ENCODE measurements at places on chromosomes 3 and 15.

GRCh38 chr15:90813796-90814190, 54.6 kb upstream of the FURIN start:
- DNase-seq = no peak

- DNase-seq = no peak
Observed at GRCh38 chr15:98069256-98069655, 108.8 kb downstream of the ARRDC4 start.

DNA sequence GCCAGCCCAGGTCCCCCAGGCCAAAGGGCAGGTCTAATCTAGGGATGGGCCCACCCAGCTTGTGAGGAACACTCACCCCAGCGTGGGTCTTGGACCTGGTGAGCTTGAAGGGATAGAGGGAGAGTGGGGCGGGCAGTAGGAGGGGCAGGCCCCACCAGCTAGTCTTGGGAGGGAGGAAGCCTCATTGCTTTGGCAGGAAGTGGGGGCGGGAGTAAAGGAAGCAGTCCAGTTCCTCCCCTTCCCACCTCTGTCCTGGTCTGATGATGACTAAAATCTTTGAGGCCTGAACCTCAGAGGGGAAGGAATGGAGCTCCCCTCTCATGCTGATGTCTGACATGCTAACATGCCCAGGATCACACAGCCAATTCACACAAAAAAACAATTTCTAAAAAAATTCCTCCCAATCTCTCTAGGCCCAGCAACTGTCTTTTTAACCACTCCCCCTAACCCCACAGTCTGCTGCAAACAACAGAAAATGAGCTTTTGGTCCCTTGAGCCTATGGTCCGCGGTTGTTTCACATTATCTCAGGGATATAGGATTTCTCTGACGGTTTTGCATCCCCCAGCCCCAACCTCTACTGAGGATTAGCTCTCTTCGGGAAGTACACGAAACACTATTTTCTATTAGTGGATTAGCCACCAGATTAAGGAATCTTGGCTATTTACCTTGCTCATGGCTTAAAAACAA, 30.7 kb upstream of the DUSP7 start:
- DNase-seq = no peak

DNA sequence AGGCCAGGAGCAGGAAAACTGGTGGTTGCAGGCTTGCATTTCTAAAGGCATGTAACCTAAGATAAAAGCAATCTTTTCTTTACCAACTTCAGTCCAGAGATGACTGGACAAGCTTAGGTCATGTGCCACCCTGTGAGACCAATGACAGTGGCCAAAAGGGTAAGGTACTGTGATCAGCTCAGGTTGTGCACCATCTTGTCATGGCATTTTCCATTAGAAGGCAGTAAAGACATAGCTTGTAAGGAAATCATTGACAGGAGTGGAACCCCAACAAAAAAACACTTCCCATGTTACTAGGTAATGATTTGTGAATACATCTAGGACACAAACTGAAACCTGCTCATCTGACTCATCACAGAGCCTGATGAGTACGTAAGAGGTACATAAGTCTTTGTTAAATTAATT, 35.2 kb downstream of the SSR3 start:
- DNase-seq = no peak

- DNase-seq = no peak
Observed at GRCh38 chr15:91947293-91947679, 93.8 kb downstream of the SLCO3A1 start.

DNA sequence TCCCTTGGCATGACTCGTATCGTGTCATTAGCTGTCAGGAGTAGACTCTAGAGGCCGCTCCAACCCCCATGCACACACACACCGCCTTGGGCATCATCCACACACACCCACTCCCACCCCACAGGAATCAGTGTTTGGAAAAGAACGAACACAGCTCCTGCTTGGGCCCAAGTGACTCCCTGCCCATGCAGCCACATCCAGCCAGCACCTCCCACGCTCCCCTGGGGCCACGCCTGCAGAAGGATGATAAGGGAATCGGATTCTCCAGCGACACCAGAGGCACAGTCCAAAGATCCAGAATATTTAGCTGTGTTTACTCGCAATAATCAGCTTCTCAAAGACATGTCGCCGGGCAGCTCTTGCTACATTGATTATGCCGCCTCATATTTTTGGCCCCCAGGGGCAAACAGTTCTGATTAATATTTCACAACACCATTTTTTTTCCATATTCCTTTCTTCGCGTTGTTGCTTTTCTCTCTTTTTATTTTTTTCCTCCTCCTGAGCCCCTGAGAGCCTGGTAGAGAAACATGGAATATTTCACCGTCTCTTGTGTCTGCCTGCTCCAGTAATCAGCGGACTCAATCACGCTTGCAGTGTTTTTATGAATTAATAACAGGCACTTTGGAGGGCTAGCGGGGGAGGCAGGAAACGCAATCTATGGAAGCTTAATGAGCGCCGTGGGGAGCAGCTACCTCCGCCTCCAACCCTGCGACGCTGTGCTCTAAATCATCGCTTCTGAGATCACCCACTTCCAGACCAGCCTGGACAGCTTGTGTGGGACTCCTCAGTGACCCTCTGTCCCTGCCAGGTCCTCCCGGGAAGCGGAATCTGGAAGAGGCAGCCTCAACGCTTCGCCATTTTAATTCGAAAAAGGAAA, 221.4 kb downstream of the TLE3 start:
- no peak for DNase-seq

- DNase-seq = no peak
Observed at GRCh38 chr3:188164248-188164687, 10.3 kb downstream of the LPP start.

GRCh38 chr3:77939726-77940125, 899.8 kb downstream of the ROBO2 start:
- no peak for DNase-seq

DNA sequence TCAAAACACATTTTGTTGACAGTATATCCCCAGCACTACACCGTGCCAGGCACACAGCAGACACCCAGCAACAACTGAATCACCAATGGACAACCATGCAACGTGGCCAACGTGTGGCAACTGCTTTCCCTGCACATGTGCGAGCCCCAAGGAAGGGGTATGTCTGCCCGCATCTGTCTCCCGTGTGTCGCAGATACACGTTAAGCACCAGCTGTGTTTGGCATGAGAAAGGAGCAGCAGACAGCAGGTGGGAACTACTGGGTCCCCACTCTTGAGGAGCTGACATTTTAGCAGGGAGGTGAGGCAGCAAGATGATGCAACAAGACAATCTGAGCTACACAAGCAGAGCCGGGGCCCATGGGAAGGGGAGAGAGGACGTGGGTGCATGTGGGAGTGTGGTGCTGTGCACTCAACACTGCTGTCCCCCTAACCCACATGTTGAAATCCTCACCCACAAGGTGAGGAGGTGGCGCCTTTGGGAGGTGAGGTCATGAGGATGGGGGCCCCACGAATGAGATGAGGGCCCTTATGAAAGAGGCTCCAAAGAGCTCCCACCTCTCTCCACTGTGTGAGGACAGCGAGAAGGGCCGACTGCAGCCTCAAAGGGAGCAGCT, 56.2 kb downstream of the ROPN1B start:
- DNase-seq = no peak

GRCh38 chr3:14113965-14114635, 10.6 kb downstream of the CHCHD4 start:
- no peak for DNase-seq

GRCh38 chr3:98592345-98592935, 971 bp downstream of the CPOX start:
- DNase-seq = no peak

DNA sequence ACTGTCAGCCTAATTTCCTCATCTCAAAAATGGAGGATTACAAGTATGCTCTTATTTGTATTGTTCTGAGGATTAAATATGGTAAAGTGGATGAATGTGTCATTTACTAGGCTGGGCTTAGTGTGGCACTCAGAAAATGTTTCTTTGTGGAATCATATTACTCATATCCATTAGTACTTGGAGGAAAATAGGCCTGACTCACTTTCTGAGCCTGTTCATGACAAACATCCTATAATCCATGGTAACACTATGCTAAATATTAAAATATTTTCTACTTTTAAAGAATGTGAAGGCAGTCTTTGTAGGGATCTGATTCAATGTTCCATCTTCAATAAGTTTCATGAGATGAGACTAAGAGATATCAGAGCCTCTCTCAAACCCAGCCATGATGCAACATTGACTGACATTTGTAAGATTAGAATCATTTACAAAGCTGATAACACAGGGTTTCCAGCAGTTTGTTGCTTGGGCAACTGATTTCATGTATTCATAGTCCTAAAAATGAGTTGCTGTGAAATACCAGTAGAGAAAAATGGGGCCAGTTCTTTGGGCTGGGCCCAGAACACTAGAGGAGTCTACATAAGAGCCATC, 1048.5 kb downstream of the NTRK3 start:
- DNase-seq = no peak

DNA sequence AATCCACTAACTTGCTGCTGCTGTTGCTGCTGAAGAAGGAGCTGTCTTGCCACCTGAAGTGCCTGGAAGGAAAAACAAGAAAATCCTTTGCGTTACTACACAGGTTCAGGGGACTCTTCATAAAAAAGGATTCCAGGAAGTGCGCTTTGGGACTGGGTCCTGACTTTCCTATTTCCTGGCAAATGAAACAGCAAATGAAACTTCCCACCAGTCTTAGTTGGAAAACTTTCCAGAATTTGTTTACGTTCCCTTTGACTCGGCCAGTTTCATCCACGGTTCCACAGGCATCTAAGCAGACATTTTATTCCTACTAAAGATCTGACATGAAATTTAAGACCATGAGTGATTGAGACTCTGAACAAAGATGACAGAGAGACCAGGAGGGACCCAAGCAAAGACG, 471.0 kb downstream of the FOXP1 start:
- no peak for DNase-seq

GRCh38 chr3:102510663-102511062, 75.8 kb downstream of the ZPLD1 start:
- no peak for DNase-seq

GRCh38 chr15:80611543-80612080, 83.5 kb upstream of the ABHD17C start:
- DNase-seq = no peak

DNA sequence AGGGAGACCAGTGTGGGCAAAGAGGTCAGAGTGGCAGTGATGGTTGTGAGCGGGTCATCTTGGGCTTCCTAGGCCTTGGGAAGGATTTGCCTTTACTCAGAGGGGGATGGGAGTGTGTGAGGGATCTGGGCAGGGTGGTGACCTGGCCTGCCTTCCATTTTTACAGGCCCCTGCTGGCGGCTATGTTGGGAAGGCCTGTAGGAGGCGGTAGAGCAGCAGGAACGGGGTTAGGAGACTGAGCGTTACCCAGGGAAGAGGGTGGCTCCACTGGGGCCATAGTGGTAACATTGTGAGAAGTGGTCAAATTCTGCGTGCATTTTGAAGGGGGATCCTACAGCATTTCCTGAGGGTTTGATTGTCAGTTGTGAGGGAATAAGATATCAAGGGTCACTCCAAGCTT, 307.3 kb upstream of the CTDSPL start:
- DNase-seq = no peak

DNA sequence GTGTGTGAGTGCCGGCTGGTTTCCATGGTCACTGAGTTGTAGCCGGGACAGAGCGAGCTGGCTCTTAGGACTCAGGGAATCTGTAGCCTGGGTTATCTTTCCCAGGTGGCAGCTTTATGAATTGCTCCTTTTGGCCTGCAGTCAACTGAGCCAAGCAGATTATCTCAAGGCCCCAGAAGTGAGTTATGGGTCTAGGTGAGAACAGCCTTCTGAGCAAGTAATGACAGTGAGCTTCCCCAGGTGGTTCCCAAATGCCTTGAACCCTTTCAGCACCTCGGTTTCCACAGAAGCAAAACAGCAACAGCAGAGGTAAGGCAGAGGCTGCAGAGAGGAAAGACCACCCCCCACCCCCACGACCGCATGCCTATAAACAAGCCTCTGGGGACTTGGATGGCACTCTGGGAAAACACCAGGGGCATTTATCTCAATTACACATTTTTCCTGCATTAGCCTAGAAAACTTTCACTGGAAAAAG, 56.7 kb upstream of the DGKG start:
- DNase-seq = no peak

DNA sequence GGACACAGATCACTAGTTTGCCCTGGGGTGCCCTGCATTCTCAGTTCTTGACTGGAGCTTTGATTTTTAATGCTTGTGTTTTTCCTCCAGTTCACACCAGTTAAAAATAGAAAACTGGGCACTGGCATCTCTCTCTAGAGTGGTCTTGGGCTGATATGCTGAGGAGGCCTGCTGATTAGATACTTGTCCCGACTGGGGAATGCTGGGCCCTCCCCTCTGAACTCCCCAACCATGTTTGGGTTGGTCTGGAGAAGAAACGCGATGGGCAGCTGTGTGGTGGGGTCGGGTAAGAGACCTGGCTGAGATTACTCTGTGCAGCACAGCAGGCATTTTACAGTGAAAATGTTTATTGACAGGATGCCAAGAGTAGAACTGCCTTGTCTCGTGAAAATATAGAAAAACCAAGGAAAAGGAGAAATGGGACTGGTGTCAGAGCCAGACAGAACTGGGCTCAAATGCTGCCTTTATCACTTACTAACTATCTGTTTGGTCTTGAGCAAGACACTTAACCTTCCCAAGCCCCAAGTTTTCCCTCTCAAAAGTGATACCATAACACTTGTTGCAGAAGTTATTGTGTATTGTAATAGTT, 1.6 kb upstream of the ACTC1 start:
- DNase-seq = no peak

GRCh38 chr15:62647202-62647842, 395.2 kb upstream of the TPM1 start:
- no peak for DNase-seq

DNA sequence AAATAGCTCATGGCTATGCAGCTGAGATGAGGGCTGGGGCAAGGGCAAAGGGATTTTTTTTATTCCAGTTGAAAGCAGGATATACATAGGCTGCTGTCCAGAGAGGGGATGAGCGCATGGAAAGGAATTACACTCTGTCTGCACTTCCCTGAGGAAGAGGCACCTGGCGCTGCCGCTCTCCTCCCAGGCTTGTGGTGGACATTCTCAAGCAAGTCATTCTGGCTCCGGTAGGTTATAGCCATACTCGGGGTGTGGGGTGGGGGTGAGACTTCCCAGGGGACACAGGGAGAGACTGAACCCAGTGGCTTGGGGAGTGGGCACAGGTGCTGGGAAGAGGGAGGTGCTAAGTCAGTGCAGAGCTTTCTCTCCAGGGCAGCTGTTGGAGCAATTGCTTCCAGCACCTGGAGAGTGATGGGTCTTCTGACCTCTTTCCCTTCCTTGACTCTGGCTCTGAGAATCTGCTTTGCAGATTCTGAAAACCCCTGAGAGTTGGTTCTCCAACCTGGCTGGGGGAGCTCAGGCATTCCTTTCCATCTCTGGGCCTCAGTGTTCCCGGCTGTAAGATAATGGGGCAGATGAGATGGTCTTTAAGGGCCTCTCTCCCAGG, 24.3 kb downstream of the CYP8B1 start:
- no peak for DNase-seq

GRCh38 chr15:28079313-28079969, 19.7 kb downstream of the OCA2 start:
- DNase-seq = no peak

DNA sequence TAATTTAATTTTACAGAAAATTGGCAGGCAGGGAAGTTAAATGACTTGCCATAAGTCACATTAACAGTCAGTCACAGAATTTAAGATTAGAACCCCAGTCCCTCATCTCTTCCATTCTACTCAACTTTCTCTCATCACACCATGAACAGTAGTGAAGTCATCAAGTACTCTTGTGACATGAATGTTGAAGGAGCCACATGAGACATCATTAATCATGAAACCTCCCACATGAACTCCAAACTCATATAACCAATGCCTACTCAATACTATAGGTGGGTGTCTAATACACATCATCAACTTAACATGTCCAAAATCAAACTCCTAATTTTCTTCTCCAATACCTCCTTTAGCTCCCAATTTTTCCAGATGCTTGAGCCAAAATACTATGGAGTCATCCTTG, 19.5 kb downstream of the PHC3 start:
- DNase-seq = no peak

Data from tibial artery (tissue), 4 donors.